Bronchial epithelial cell (primary cell): ENCODE measurements at places on chromosomes 11 and 22. TPM values are rescaled to one million over a fixed set of nuclear protein-coding genes. Genes with fewer than 3 reads are reported as not detected.

DNA sequence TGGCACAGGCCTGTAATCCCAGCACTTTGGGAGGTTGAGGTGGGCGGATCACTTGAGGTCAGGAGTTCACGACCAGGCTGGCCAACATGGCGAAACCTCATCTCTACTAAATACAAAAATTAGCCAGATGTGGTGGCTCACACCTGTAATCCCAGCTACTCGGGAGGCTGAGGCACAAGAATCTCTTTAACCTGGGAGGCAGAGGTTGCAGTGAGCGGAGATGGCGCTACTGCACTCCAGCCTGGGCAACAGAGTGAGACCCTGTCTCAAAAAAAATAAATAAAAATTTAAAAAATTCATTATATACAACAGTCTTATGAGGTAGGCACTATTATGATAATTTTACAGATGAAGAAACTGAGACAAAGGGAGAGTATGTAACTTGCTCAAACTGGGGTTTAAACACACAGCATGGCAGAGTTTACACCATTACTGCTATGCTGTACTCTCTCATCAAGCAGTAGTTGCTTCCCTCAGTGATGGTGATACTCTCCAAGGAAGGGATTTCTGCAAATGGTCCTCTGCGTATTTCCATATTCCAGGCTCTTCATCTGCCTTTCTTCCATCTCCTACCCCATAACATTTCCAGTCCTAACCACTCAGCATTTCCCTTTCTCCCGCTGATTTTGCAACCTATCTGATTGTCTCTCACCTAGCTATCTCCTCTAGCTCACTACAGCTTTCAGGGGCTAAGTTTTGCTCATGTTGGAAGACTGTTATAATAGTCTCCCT lies 95.3 kb downstream of the CCDC83 start:
- no peak for DNase-seq

- no peak for DNase-seq
These were observed 56.2 kb downstream of the NFAM1 start for GRCh38 chr22:42375982-42376381.

Gene TNNT3
- total RNA-seq: not detected in 2 replicates

Gene SHISAL1
- under 0.01 and 0.26 TPM in 2 replicates for total RNA-seq

- no peak for DNase-seq
These were observed 893 bp downstream of the SLC36A4 start for GRCh38 chr11:93196816-93197379.

DNA sequence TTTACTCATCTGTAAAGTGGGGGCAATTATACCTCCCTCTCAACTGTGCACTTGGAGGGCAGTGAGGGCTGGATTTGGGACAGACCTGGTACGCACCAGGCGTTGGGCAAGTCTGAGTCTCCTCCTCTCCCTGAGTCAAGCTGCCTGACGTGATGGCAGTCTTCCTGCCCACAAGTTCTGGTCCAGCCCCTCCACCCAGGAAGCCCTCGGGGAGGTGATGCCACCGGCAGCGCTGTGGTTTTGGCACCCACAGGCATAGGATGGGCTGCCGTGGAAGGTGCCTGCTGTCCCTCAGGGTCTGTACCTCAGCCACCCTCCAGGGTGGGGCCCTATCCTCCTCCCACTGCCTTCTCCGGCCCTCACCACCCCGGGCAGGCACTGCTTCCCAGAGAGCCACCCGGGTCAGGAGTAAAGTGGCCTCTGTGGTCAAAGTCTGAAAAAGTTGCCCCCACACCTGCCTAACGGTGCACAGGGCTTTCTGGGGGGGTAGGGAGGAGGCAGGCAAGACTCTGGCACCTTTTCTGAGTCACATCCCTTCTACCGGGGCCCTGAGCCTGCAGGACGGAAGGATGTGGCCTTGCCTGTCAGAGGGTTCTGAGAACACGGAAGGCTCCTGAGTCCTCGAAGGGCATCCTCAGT lies 6.5 kb upstream of the APOBEC3H start:
- peak; percentile 91 for DNase-seq

DNA sequence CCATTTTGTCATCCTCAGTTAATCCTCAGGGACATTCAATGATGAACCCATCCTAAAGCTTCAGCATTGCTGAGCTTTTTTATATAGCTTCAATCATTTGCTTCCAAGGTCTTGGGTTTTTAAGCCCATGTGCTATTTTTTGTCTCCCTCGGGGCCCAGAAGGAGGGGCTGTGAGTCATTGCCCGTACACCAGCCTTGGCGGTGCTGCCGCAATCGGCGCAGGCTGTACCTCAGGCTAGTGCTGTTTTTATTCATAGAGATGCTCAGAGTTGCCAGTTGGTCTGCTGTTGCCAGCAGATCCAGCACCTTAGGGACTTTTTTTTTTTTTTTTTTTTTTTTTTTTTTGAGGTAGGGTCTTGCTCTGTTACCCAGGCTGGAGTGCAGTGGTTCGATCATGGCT lies 35.5 kb downstream of the ACO2 start:
- no peak for DNase-seq

DNA sequence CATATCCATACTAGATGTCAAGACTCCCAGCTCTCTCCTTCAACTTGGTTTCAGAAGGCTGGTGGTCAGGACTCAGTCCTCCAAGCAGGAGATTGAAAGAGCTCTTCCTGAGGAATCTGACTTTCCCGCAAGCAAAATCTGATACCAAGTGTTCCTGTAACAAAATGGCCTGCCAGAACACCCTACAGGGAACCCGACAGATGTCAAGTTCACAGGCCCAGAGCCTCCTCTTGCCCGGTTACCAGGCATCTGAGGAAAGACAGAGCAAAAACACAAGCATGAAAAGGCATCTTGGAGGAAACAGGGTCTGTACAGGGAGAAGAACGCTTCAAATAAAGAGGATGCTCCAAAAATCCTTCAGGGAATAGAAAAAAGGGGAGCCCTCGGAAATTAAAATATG lies 8.7 kb upstream of the KCNJ5 start:
- no peak for DNase-seq

GRCh38 chr11:8327761-8328192 lies 64.1 kb upstream of the LMO1 start:
- no peak for DNase-seq

GRCh38 chr11:73969991-73970800 lies 12.4 kb downstream of the UCP2 start:
- DNase-seq: no peak

Gene TP53I11
- total RNA-seq: 1.8 and 4.9 TPM in 2 replicates

DNA sequence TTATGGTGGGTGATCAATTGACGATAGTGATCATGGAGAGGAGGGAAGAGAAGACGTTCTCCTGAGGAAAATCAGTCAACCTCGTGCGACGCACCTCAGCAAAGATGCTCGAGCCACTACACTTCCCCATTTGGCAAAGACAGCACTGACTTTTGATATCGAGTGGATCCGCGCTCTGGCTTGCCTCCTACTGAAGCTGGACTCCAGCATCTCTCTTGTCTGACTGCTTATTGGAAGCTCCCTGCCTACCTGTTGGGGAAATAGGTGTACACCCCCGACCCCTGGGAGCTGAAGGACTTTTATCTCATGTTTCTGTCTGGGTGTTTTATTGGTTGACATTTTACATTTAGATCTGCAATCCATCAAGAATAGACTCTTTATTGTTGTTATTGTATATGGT lies 476.8 kb upstream of the B3GAT1 start:
- no peak for DNase-seq

DNA sequence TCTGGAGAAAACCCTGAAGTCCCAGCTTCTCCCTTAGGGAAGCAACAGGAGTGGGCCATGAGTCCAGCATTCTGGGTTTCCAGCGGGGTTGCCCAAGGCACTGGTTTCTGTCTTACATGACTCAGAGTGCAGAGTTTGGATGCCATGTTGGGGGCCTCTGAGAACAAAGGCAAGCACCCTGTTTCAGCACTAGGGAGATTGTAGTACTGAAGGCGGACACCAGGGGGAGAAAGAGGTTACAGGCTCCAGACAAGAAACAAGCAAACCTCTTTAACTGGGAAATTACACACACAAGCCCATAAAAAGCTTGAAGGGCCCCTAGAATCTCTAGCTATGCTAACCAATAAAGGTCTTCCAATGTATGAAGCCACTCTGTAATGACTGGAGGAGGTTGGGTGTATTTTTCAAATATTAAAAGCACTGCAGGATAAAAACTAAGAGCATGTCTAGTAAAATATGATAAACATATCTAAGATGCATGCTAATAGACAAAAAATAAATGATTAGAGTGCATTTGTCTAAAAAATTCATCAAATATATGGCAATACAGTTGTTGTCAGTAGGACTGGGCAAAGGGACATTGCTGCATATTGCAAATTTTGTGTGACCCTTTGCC lies 7.1 kb downstream of the MS4A6E start:
- DNase-seq: peak; percentile 66

DNA sequence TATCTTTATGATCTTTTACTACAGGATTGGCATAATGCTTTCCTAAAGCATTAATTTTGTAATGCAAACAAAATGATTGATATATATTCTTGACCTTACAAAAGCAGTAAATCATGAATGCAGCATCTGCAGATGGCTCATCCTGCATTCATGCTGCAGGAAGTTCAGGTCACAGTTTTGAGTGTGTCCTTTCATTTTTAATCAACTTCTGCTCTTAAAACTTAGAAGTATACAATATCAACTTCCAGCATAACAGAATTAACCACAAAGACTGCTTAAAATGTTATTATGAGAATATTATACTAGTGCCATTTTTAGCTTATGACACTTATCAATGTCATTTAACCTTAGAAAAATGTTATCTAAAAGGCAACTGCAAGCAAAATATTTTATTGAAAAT lies 54.0 kb downstream of the SLC36A4 start:
- DNase-seq: no peak

DNA sequence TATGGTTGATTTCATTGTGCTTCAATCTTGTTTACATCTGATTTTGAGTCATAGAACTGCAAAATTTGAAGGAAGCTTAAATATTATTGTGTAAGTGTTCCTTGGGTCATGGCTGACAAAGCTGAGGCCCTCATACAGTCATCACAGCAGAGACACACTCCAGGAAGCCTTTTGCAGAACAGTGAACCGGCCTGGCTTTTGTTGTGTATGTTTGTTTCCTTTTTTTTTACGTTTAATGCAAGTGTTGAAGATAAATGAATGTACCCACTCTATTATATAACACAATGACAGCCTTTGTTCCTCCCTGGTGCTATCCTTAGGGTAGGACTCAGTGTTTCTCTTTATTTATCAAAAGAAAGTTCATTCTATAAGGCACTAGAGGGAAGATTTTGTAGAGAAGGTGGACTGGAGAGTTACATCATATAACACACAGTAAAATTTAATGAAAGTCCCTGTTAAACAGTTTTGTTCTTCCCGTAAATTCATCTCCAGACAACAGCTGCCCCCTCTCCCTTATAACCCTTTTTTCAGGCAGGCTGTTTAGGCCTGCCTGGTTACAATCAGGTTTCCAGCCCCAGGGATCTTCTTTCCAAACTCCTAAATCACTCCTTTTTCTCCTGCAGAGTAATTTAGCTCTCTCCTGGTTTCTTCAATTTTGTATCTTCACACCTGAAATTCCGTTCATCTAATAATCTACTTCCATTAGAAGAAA lies 34.3 kb upstream of the CSTF3 start:
- peak; percentile 34 for DNase-seq

DNA sequence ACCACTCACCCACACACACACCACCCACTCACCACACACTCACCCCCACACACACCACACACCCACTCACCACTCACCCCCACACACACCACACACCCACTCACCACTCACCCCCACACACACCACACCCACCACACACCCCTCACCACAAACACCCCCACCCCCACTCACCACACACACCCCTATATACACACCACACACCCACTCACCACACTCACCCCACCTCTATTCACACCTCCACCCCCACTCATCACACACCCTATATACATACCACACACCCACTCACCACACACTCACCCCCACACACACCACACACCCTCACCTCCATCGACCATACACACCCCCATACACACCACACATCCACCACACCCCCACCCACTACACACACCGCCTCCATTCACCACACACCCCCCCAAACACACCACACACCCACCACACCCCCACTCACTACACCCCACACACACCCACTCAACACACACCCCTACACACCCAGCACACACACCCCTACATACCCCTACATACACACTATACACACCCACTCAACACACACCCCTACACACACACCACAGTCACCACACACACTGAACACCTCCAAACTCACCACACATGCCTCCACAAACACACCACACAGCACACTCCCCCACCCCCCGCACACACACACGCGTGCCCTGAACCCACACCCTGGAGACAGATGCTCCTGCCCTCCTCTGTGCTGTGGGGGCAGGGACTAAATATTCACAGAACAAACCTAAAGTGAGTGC lies 19.0 kb upstream of the TTLL12 start:
- no peak for DNase-seq

Gene ANO1
- 1.3 and 1.4 TPM in 2 replicates for total RNA-seq

DNA sequence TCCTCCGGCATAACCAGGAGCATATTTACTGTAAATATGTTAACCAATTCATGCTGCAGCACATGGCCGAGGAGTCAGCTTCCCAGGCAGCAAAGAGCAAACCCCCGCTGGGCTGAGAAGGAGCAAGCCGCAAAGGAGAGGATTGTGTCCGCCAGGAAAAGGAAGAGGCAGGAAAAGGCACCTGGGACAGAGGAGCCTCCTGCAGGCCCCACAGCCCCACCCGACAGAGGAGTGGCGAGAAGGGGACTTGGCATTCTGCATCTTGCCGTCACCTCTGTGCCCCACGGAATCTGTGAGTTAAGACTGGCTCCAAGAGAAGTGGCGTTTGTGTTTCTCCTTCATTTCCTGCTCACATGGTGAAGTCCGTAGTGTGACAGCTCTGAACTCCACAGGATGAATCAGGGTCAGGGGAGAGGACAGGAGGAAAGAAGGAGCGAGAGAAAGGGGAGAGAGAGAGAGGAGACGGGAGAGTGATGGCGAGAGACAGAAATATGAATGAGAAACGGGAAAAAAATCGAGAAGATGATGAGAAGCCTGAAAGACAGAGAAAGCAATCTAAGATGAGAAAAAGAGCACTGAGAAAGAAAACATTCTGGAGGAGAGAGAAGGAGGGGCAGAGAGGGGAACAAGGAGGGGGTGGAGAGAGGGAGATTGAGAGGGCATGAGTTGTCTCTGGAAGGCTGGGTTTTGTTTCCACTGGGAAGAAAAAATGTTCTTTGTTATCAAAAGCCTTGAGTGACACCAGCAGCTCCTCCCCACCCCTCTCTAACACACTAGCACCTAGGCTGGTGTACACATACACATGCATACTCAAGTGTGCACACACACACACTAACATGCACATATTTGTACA lies 489.6 kb downstream of the MN1 start:
- DNase-seq: no peak

Gene VWCE
- total RNA-seq: 0.26 TPM in 2 replicates

- DNase-seq: no peak
These were observed 10.1 kb downstream of the PHF21B start for GRCh38 chr22:44999687-45000086.

GRCh38 chr11:19525276-19525675 lies 187.4 kb upstream of the NAV2 start:
- DNase-seq: no peak

- no peak for DNase-seq
These were observed 19.5 kb upstream of the SIK3 start for GRCh38 chr11:117117681-117118080.

Gene RPS6KB2
- total RNA-seq: 62.9 and 98.6 TPM in 2 replicates

Gene MMP13
- total RNA-seq: under 0.01 TPM in 1 of 2 replicates, not detected in the other
